ENCODE measurements at places on chromosomes 5 and 9. TPM values are rescaled to one million over a fixed set of nuclear protein-coding genes. Genes with fewer than 3 reads are reported as not detected.

The ETF1 gene
- total RNA-seq: 168 TPM

The KCNN2 gene
- 18.6 TPM for total RNA-seq

The CDH6 gene
- 1.4 TPM for total RNA-seq

The PHYHD1 gene
- total RNA-seq: 14.1 TPM

The TGFBI gene
- total RNA-seq: 5.9 TPM

The ANKRD31 gene
- total RNA-seq: 0.27 TPM

The WHRN gene
- 7.4 TPM for total RNA-seq

The SPARC gene
- 438 TPM for total RNA-seq

The SPATA31E1 gene
- 0.09 TPM for total RNA-seq

The SLC2A8 gene
- 24.6 TPM for total RNA-seq

The TMEM161B gene
- total RNA-seq: 13.8 TPM

The OTULINL gene
- total RNA-seq: 7.7 TPM

The RHOBTB3 gene
- 11.5 TPM for total RNA-seq

The PARP8 gene
- 27.6 TPM for total RNA-seq

The PLCXD3 gene
- 0.10 TPM for total RNA-seq
